Coronary artery (tissue), 2 donors: ENCODE measurements at places on chromosomes 2 and 18.

DNA sequence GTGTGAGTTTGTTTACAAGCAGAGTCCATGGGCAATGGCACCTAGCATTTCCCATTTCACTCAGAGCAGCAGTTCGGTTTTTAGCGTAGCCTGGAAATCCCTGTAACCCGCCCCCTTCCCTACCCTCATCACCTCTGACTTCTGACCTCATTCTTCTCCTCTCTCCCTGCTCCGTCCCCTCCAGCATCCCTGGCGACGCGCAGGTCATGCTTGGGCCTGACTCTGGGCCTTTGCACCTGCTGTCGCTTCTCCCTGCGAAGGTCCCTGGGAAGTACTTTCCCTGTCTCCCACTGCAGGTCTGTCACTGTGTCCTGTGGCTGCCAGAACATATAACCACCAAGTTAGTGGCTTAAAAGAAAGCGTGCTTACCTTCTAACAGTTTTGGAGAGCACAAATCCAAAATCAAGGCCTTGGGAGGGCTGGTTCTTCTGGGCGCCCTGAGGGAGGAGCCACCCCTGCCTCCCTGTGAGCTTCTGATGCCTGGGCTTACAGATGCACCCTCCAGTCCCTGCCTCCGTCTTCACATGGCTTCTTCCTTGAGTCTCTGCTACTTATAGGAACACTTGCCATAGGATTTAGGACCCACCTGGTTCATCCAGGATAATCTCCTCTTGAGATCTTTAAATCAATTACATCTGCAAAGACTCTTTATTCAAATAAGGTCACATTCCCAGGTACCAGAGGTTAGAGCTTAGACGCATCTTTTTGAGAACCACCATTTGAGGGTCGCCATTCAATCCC lies 8.1 kb upstream of the RAB17 start:
- no peak for DNase-seq

- DNase-seq = no peak
These were observed 3.3 kb upstream of the SATB2 start for GRCh38 chr2:199460846-199461710.

GRCh38 chr18:11156978-11157377 lies 7.6 kb upstream of the PIEZO2 start:
- no peak for DNase-seq

- no peak for DNase-seq
These were observed 50.3 kb upstream of the B3GNT2 start for GRCh38 chr2:62145478-62146100.

GRCh38 chr2:193895226-193895625 lies 1700.5 kb upstream of the TMEFF2 start:
- DNase-seq = no peak

DNA sequence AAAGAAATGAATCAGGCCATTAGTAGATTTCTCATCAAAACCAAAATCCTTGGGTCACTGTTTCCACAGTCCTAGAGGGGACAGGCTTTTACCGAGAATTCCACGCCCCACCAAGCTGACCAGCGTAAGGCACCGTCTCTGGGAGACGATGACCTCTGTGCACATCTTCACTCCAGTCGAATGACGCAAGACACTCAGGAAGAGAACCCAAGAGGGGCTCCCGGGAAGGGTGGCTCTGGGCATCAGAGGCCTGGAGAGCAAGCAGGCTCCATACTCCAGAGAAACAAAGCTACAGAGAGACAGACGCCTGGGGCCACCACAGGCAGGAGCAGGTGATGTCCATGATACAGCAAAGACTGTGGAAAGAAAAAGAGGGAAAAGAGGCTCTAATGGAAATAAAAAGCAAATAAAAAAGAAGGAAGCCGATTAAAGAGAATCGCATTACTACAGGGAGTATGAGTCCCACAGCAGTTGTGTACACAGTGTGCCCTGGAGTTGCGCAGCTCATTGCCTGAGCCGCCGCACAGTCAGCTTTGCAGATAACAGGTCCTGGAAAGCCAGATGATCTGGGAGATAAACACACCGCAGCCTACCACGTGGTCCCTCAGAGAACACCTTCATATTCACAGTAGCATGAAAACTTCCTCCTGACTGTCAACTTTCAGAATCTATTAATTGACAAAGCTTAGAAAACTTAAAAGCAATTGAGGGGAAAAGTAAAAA lies 572.7 kb upstream of the SALL3 start:
- DNase-seq = no peak

DNA sequence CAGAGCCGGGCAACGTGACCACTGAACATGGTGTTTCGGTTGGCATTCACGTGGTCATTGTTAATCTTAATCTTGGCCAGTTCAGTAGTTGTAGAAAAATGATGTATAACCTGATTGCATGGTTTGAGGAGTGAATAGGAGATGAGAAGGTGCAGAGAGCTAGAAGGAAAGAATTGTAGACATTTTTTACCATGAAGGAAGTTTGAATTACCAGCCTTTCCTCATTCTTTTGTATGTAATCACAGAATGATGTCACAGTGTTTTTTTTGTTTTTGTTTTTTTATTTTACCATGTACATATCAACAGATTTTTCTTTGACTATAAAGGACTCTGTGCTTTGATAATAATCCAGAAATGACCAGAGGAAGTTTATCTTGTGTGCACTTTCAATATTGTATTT lies 126.3 kb downstream of the LTBP1 start:
- no peak for DNase-seq

- DNase-seq = no peak
These were observed 9.5 kb upstream of the KLHL29 start for GRCh38 chr2:23375448-23375847.

DNA sequence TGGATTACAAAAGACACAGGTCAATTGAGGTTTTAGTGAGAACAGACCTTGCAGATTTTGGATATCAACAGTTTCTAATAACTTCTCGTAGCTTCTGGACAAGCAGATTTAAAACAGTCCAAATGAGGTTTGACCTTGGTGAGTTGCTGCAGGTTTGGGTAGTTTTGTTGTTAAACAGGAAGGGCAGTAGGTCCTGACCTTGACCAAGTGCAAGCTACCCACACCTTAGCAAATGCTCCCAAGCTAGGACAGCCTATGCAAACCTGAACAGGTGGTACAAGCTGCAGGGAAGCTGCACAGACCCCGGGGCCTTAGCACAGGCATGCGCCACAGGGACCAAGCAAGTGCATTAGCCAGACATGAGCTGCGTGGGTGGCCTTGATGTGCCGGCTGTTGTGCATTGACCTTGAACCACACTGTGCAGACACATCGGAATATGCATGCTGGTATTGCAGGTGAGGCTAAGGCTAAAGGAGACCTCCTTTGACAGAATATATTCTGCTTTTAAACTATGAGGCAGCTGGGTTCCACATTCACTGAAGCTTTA lies 40.2 kb upstream of the AGAP1 start:
- DNase-seq = no peak
